ENCODE measurements at places on chromosomes 4 and X. TPM values are rescaled to one million over a fixed set of nuclear protein-coding genes. Genes with fewer than 3 reads are reported as not detected.

SPANXA2 gene
- not detected for total RNA-seq

ZNF185 gene
- total RNA-seq = 3.8 TPM

CXorf66 gene
- not detected for total RNA-seq

PASD1 gene
- total RNA-seq = not detected

UGT8 gene
- total RNA-seq = 5.9 TPM

CYLC1 gene
- not detected for total RNA-seq

MAGEA11 gene
- not detected for total RNA-seq

WAS gene
- 0.63 TPM for total RNA-seq

VSIG1 gene
- 0.31 TPM for total RNA-seq

CFAP99 gene
- total RNA-seq = not detected

P2RY8 gene
- not detected for total RNA-seq

GAGE12J gene
- total RNA-seq = not detected

HSFX4 gene
- not detected for total RNA-seq

GPR143 gene
- 1.3 TPM for total RNA-seq

SPATA4 gene
- total RNA-seq = 0.63 TPM

SMIM43 gene
- total RNA-seq = 0.94 TPM

Measured in parietal lobe (tissue), 2 donors.